ENCODE measurements at places on chromosomes 16 and 17.

GRCh38 chr17:35170968-35171771 lies 23.0 kb downstream of the SLC35G3 start:
- DNase-seq, result no peak

GRCh38 chr17:2854143-2855055 lies 58.2 kb downstream of the RAP1GAP2 start:
- no peak for DNase-seq

GRCh38 chr16:89005201-89006035 lies 28.4 kb upstream of the CBFA2T3 start:
- no peak for DNase-seq

GRCh38 chr16:30947859-30948666 lies 805 bp upstream of the ORAI3 start:
- DNase-seq, result peak; percentile 58

GRCh38 chr16:82067804-82068325 lies 32.8 kb downstream of the HSD17B2 start:
- DNase-seq, result no peak

DNA sequence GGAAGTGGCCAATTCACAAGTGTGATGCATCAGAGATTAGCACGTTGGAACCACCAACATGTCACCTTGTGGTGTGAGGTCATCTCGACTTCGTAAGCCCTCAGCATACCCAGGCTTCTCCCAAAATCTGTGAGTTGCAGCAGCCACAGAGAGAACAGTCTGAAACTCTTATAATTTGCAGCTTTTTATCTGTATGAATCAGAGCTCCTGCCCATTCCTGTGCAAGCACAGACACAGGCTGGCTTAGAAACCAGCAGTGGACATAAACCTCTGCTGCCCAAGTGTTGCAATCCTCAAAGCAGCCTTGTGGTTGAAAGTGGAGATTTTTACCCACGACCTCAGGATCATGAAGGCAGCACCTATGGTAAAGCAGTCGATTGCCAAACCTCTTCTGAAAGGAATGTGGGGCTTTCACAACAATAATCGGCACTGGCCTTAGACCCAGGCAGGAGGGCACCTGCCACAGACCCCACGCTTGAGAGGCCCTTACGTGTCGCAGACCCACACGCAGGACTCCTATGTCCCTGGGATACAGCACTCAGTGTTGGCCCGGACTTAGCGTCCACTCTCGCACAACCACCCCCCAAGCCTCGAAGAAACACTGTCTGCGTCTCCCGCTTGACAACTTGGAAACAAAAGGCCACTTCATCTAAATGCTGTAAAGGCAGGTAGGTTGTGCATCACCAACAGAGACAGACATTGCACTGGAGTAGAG lies 24.5 kb upstream of the OSGIN1 start:
- no peak for DNase-seq

DNA sequence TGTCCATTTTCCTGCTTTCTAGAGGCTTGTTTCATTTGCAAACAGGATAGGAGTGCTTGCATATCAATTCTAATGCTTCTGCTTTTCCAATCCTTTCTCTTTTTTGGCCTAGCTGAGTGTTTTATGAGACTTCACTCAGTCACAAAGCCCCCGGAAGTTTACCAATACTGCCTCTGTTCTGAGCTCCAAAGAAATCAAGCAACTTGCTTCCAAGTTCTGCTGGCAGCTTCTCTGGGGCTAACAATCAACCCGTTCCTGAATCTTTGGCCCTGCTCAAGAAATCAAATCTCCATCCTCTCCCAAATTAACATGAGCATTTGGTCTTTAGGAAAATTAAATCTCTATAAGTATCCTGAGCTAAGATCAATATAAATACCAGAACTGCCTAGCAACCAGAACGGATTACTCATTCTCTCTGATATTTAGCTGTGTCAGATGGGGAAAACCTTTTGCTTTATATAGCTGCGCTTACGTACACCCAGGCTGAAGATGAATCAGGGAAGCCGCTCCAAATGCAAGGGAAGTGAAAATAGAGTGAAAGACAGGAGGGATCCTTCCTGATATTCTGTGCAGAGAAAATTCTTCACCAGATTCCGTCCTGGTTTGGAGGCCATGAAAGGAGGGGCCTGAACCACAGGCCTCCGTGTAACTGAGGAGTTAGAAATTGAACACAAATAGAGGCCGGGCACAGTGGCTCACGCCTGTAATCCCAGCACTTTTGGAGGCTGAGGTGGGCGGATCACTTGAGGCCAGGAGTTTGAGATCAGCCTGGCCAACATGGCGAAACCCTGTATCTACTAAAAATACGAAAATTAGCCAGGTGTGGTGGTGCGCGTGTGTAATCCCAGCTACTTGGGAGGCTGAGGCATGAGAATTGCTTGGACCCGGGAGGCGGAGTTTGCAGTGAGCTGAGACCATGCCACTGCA lies 23.3 kb upstream of the GRB2 start:
- DNase-seq, result no peak

GRCh38 chr16:71853413-71853812 lies 7.6 kb downstream of the ATXN1L start:
- DNase-seq, result no peak

- DNase-seq, result no peak
These were observed 42.5 kb downstream of the PLCG2 start for GRCh38 chr16:81821436-81822128.

DNA sequence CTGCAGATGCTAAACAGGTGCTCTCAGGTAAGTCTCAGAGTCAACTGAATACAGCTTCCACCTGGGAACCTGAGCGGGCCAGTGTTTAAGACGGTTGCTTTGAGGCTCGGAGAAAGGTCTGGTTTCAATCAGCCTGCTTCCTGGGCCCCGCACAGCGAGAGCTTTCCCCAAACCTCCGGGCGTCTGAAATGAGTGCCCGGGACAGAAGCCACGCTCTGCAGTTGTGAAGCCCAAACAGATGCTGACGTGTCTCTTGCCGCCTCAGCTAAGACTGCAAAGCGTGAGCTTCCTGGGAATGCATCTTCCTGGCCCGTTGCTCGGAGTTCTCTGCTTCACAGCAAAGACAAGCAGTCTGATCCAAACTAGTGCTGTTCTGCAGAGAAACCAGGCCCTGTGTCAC lies 36.7 kb downstream of the PLXDC1 start:
- no peak for DNase-seq

GRCh38 chr17:73638556-73638955 lies 5.7 kb downstream of the SDK2 start:
- no peak for DNase-seq

DNA sequence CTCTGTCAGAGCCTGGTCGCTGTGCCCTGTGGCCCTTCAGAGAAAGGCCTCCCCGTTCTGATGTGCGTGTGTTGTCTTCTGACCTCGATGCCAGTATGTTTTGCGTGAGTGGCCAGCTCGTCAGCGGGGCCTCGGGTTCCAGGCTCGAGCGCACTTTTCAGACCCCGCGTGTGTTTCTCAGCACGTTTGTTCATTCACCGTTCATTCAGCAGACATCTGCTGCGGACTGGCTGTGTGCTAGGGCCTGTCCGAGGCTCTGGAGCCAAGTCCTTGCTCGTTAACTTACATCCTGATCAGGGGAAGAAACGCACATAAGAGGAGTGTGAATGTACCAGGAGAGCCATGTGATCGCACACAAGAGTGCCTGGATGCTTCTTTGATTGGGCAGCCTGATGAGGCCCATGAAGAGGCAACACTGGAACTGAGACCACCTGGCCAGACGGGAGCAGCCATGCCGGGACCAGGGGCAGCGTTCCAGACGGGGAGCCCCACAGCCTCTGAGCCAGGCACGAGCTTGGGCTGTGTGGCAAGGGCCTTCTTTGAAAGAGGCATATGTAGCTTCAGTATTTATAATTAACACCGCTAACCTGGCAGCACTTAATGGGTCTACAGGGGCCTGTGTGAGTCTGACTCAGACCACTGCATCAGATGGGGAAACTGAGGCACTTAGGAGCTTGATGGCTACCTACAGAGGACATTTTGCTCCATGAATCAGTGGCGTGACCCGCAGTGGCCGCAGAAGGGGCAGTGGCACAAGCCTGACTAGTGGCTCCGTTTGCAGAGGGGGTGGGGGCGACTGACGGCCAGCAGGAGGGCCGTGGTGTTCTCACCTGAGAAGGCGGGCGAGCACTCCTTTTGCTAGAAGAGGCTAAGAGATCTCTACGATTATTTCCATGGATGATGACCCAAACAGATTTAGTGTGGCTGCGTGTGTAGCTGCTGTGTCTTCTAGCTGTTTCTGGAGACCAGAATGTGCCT lies 187.9 kb upstream of the CHMP6 start:
- DNase-seq, result no peak

DNA sequence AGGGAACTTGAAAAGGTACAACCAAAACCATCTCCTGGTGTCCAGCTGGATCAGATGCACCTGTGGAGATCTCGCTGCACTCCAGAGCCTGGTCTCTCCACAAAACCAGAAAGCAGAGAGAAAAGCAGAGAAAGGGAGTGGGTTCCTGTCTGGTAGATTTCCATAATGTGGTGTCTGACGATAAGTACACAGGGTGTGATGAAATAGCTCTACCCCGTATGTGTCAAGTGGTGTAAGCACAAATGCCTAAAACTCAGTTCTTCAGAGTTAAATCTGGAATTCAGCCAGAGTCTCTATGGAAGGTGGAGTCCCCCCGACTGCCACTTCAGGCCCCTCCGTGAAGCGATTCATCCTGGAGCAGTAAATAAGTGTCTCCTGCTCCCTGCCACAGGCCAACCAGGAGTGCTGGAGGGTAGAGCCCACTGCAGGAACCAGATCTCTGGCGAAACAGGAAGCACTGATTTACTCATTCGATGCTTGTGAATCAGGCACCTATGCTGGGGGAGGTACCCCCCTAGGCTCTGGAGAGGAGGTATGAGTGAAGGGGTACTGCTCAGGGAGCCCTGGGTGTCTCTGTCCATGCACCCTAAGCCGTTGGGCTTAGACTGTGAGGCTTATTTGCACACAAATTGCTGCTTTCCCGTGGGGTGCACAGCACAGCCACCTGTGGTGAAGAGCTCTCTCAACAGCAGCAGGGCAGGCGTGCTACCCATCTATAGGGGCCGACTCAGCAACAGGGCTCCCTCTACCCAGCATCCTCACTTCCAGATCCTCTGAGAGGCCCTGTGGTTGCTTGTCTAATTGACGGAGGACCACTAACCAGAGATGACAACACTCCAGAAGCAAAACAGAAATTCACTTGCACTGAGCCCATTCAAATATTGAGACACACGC lies 97.1 kb upstream of the MYOCD start:
- DNase-seq, result no peak

GRCh38 chr16:16871196-16871595 lies 492.3 kb downstream of the NPIPA7 start:
- DNase-seq, result no peak

GRCh38 chr16:48432136-48432535 lies 46.9 kb upstream of the SIAH1 start:
- DNase-seq, result no peak

DNA sequence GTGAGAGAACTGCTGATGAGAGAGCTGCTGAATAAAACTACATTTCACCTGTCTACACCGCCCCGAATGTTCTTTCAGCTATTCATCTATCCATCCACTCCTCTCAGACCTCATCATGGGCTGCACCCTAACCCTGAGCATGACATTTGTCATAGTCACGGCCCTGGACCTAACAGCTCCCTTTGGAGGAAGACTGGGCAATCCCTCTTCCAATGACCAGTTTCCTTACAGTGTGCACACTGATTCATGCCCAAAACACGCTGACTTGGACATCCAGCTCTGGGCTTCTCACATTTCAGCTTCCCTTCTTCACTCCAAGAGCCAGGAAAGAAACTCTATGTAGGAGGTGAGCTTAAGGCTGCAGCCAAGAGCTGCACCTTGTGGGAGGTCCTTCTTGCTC lies 41.8 kb upstream of the ARL4D start:
- no peak for DNase-seq

DNA sequence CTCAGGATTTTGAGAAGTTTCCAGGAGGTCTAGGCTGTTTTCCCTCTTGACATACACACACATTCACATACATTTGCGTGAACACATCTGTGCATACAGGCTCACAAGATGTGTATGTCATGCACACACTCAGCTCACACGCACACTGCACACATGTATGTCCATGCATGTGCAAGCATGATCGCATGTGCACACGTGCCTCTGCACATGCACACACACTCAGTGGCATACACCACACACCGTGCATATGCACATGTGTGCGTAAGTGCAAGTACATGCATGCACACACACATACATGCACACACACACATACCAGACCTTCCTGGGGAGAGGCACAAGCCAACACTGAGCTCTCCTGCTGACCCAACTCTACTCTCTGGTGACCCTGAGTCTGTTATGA lies 171.4 kb downstream of the RBFOX3 start:
- DNase-seq, result no peak

DNA sequence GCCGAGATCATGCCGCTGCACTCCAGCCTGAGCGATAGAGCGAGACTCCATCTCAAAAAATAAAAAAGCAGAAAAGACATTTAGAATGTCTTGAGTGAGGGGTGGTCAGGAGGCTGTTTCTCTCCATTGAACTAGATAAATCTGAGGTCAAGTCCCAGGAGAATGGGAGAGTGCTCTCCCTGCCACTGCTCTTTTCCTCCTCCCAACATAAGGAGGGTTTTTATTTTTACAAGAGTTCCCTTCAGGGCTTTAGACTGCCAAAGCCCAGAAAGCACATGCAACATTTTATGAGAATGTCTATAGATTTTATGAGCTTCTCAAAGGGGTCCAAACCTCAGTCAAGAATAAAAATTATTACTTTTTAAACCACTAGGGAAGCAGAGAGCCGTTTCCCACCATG lies 1.6 kb downstream of the RND2 start:
- no peak for DNase-seq

GRCh38 chr17:17180141-17180603 lies 26.0 kb downstream of the PLD6 start:
- no peak for DNase-seq

DNA sequence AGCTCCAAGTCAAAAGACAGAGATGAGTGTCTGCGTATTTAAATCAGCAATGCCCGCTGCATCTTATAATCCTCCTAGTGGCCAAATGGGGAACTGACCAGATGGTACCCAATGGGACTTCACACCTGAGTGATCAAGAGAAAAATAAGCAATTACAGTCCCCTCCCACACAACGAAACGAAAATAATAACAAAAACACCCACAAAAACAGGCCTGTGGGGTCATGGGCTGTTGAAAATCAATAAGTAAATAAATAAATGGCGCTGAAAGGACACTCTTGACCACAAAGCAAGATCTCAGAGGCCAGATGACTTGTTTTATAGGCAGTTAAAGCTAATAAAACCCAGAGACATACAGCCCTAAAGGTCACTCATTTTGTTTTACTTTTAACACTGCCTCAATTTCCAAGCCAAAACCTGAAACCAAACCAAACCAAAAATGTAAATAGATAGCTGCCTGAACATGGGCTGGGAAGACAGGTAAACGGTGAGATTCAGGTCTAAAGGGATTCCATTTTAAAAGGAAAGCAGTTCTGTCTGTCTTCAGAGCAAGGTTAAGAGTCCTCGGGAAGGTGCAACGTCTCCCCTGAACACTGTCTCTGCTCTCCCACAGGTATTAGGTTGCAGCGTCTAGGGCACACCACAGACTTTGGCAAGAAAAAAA lies 1.3 kb downstream of the ZNF821 start:
- DNase-seq, result peak; percentile 8

- DNase-seq, result no peak
These were observed 26.4 kb downstream of the B9D1 start for GRCh38 chr17:19335951-19336631.

GRCh38 chr17:69451416-69452394 lies 37.2 kb downstream of the MAP2K6 start:
- no peak for DNase-seq

All from amygdala (tissue), 56 donors.